Globus pallidus (tissue), 1 donor: ENCODE measurements at places on chromosomes 16 and 17.

GRCh38 chr16:49921791-49922456 is 66.0 kb upstream of the ZNF423 start:
- peak; percentile 3 for DNase-seq

DNA sequence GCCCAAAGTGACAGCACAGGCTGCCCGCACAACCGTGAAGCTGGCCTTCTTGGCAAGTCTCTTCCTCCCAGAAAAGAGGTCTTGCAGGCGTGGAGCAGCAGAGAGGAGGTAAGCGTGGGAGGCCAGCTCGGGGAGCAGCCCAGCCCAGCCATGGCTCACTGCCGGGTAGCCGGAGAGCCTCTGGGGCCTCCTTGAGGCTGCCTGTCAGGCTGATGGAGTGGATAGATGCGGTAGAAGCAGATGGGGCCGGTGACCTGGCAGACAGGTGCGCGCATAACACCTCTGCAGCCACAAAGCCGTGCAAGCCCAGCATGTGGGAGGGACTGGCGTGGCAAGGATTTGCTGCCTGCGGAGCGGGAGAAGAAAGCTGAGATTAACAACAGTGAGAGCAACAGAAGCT is 17.1 kb upstream of the DOK4 start:
- DNase-seq = no peak

DNA sequence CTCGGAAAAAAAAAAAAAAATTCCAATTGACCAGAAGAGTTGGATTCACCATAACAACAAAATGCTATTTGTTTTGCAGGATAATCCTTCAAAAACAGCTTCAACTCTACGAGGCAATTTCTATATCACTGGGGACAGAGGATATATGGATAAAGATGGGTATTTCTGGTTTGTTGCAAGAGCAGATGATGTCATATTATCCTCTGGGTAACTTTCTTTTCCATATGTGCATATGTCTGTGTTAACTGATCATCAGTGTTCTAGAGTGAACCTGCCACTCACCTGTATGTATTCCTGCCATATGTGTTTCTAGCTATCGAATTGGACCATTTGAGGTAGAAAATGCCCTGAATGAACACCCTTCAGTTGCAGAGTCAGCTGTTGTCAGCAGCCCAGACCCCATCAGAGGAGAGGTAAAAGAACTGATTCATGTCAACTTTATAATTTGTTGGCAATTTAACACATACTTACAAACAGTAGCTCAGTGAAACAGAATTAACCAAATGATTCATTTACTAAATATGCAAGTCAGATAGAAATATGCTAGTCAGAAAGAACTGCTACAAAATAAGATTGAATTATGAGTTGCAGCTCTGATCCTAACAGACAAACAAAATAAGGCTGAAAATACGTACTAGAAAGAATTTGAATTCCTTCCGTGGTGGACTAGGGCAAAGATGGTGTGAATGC is 14.2 kb downstream of the ERI2 start:
- DNase-seq = no peak

DNA sequence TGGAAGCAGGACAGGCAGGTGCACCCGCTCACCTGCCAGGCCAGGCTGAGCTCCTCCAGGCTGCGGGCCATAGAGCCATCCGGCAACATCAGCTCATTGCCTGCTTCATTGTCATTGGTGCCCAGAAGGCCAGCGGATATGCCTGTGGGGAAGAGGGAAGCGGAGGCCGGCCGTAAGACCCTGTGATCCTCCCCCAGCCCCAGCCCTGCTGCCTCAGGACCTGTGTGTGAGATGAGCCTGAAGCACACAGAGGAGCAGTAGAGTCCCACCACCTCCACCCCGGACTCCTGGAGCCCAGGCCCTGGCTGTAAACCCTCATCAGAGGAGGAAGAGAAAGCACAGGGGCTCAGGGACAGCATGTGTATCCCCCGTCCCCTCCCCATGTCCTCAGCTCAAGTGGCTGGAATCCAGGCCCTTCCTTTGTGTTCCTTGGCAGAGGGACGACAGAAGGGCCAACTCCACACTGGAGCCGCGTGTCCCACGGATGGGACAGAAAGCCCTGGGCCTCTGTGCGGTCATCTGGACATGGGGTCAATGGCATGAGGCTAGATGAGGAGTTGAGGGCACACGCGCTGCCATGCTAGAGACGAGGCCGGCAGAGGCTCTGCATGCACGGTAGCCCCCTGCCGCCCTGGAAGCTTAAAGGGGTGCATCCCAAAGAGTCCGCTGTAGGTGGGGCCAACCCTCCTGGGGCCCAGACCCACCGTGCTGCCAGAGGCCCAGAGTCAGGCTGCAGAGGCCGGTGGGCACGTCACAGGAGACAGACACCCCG is 39.1 kb downstream of the RMI2 start:
- no peak for DNase-seq

- no peak for DNase-seq
Observed at GRCh38 chr17:14019186-14019956, 49.9 kb upstream of the COX10 start.

DNA sequence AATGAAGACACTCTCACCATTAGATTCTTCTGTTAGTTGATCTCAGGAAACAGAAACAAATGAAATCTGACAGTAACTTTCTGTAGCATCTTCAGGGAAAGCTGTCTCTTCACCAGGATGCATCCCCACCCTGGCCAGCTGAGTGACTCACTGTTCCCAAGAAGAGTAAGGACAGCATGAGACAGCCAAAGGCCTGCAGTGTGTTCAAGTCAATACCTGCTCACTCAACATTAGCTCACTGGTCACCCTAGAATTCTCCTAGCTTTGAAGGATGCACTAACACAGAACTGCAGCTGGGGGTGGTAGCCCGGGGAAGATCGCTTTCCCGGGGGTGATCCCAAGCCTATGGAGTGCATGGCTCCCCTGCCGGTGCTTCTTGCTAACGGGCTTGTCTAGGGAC is 28.2 kb upstream of the CLEC18B start:
- DNase-seq = no peak

DNA sequence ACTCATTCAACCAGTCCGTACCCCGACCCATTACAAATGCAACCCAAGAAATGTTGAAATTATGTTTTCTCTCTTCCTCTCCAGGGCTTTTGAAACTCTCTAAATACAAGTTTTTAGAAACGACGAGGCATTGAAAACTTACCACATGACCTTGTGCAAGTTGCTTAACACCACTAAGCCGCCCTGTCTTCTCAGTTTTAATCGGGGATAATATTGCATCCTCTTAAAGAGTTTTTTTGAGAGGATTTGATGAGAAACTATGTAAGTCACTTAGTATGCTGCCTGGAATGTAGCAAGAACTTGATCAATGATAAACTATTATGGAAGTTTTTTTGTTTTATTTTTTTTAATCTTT is 149.0 kb upstream of the FAM20A start:
- no peak for DNase-seq

DNA sequence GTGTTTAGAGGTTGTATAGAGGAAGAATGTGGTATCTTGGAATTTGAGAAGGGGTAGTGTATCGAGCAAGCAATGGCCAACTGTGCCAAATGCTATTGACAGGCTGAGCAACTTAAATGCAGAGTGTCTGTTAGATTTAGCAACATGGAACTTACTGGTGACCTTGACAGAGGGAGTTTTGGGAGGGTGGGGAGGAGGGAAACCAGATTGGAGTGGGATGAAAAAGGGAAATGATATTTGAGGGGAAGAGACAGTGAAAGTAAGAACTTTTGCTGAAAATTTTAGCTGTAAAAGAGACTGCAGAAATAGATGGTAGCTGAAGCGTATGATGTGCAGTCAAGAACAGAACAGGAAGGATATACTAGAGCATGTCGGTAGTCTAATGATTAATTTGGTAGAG is 1.1 kb downstream of the LRRC36 start:
- DNase-seq = peak; percentile 2
